ENCODE measurements at places on chromosomes 11 and 22. TPM values are rescaled to one million over a fixed set of nuclear protein-coding genes. Genes with fewer than 3 reads are reported as not detected.
A peak's percentile ranks its signal among the peaks of the same experiment; 100 is the strongest.

DNA sequence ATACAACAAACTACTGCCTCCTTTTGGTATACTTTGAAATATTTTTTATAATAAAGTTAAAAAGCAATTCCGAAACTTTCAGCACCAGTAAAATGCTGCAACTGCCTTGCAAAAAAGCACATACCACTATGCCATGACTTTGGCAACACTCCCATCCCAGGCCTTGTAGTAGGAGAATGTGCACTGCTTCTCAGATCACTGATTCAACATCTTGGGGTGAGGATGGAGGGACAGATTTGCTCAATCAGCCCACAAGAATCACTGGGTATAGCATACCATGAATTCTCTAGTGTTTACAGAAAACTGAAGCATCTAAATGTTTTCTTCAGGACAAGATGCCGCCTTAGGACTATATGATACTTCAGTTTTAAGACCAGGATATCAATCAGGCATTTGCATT lies 14.9 kb downstream of the EIF4ENIF1 start:
- peak; percentile 93 for DNase-seq

EXPH5 gene
- under 0.01 TPM for total RNA-seq

GLB1L2 gene
- 0.29 TPM for total RNA-seq

GRK3 gene
- 1.8 TPM for total RNA-seq

GRCh38 chr11:80379620-80380278 lies 938.9 kb upstream of the TENM4 start:
- DNase-seq, result no peak

DNA sequence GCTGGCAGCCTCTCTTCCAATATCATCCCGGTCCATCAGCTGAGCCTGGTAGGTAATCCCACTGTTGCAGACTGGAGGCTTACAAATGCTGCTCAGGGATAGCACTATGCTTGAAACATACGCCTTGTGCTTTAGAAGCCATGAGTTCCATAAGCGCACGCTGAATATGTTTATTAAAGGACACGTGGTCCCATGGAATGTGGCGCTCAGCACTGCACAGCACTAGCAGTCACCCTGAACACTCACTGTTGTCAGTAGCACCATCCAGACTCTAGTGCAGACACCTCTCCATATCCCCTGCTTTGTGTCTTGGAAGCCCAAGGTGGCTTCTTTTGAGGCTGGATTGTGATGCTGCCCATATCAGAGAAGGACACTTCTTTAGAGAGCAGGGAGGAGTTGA lies 120.9 kb downstream of the MAML2 start:
- no peak for DNase-seq

GRCh38 chr11:6544921-6545850 lies 48.1 kb downstream of the DNHD1 start:
- DNase-seq, result peak; percentile 78

CRYBA4 gene
- not detected for total RNA-seq

GRCh38 chr11:117669062-117669461 lies 128.0 kb downstream of the DSCAML1 start:
- no peak for DNase-seq

DNA sequence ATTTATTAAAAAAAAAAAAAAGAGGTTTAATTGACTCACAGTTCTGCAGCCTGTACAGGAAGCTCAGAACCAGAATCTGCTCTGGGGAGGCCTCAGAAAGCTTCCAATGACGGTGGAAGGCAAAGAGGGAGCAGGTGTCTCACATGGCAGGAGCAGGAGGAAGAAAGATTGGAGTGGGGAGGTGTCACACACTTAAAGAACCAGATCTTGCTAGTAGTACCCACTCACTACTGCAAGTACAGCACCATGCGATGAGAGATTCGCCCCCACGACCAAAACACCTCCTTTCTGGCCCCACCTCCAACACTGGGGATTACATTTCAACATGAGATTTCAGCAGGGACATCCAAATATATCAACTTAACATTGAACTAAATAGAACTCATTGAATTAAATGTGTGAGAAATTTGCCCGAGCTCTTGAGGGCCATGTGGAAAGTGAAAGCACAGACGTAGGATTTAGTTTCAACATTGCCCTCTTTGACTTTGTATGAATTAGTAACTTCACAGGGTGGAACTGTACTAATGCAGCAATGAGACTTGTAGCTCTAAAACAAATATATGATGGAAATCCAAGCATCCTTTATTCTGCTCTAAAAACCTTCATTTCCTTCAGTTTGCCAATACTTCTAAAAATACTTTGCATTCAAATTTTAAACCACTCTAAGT lies 628.2 kb downstream of the FAM181B start:
- DNase-seq, result no peak

DNA sequence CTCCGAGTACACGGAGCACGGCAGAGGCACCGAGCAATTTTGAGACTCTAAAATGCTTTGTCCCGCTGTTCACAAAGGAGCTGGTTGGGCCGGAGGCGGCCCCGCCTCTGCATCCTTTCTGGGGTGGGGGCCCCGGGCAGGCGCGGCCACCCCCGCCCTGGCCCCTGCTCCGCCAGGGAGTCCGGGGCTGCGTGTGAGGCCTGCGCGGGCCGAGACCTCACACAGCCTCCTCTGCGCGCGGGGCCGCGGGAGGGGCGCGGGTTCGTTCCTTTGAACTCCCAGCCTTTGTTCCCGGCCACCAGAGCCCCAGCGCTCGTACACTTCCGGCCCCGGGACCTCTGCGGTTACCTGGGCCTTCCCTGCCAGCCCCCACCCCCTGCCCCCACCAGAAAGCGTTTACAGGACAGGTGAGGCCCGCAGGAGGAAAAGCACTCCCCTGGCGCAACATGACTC lies 1.6 kb downstream of the FGF19 start:
- peak; percentile 66 for DNase-seq

DNA sequence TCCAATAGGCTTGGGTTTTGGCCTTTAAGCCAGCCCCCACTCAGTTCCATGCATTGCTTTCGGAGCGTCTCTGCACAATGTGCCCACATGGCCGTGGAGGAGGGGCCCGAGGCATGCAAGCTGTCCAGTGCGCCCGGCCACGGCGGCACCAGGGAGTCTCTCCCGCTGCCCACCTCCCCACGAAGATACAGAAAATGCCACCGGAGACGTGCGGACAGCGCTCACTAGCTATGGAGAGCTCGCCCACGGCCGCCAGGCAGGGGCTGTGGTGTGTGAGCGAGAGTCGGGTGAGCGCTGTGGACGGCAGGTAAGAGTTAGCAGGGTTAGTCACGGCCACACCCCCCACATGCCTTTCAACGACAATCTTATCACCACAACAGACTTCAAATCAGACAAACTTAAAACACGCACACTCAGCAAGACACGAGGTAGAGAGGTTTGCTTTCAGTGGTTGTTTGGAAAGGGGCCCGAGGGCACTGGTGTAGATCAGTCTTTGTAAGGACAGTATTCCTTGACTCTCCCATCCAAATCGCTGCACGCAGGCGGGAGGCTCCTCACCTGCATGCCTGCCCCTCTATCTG lies 18.7 kb upstream of the BID start:
- DNase-seq, result no peak

OR51B2 gene
- not detected for total RNA-seq

LMNTD2 gene
- total RNA-seq, result 0.36 TPM

SNX32 gene
- 1.1 TPM for total RNA-seq

DNA sequence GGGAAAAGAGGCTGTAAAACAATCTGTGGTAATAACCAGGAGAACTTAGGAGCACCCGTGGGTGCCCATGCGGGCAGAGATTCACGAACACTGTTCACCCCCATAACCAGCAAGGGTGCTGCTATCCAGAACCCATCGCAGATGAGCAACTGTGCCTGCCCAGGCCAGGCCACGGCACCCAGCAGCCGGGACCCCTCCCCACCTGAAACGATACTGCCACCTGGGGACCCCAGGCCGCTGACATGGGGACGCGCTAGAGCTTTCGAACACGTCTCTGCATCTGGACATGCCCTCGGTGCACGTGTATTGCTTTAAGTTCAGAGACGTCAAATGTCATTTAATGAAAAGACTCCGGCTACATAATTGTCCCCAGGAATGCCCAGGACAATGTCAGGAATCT lies 14.3 kb upstream of the MUC2 start:
- DNase-seq, result peak; percentile 26

PDE2A gene
- total RNA-seq, result 0.36 TPM

GRCh38 chr22:24386937-24387471 lies 40.4 kb upstream of the ADORA2A start:
- no peak for DNase-seq

GRCh38 chr11:7442588-7443215 lies 42.6 kb upstream of the OLFML1 start:
- no peak for DNase-seq
